ENCODE measurements at places on chromosomes 12 and 14.

- peaks cover 9% of the 10 kb centered on the region for H3K4me1 ChIP-seq
- no peaks in the 10 kb centered on the region for H3K27me3 ChIP-seq
- H3K4me3 ChIP-seq, result no peak overlapping the region
- no peak for DNase-seq
Observed at GRCh38 chr12:106276032-106276740, 26.3 kb upstream of the TCP11L2 start.

DNA sequence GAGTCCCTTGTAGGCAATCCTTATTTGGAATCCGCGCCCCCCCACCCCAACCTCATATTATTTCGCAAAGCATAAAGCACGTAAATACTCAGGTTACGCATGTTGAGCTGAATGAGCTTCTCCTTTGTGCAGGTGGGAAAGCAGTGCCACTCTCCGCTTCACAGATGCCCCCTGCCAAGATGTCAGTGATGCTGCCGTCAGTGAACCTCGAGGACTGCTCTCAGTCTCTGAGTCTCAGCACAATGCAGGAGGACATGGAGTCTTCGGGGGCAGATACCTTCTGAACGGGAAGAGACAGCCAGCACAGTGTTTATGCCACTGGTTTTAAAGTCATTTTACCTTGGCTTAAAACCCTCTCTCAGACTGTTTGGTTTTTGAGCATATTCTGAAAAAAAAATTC lies 90.1 kb upstream of the DACT1 start:
- H3K4me1 ChIP-seq, result no peaks in the 10 kb centered on the region
- no peaks in the 10 kb centered on the region for H3K27me3 ChIP-seq
- H3K27ac ChIP-seq, result no peak overlapping the region
- H3K36me3 ChIP-seq, result no peaks in the 10 kb centered on the region
- DNase-seq, result no peak
- no peak overlapping the region for H3K4me3 ChIP-seq

DNA sequence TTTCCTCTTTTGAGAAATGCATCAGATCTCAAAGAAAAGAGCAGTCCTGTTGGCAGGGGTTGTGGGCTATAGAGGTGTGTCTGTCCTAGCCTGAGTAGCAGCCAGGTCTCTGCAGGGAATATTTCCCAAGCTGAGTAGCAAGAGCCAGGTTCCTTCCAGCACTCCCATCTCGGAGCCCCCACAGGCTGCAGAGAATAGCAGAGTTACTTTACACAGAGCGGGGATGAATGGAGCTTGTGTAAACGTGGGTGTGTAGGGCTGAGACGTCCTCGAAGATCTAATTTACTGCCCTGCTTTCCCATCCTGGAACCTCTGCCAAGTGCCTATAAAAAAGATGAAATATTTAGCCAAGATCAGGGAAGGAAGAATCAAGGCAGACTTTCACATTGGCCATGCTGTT lies 156.6 kb downstream of the TSPAN9 start:
- no peak for DNase-seq
- H3K4me1 ChIP-seq, result peaks cover 38% of the 10 kb centered on the region
- no peak overlapping the region for H3K4me3 ChIP-seq
- H3K36me3 ChIP-seq, result no peaks in the 10 kb centered on the region
- no peak overlapping the region for H3K27ac ChIP-seq

GRCh38 chr14:101757839-101758211 lies 3.7 kb upstream of the PPP2R5C start:
- H3K27me3 ChIP-seq, result peaks cover 3% of the 10 kb centered on the region
- DNase-seq, result no peak
- peaks cover 11% of the 10 kb centered on the region for H3K4me1 ChIP-seq
- no peaks in the 10 kb centered on the region for H3K36me3 ChIP-seq

- peaks cover 32% of the 10 kb centered on the region for H3K27me3 ChIP-seq
- H3K4me1 ChIP-seq, result no peaks in the 10 kb centered on the region
- DNase-seq, result peak; percentile 77
Observed at GRCh38 chr12:51593539-51593938, 2.5 kb downstream of the SCN8A start.

- no peak overlapping the region for H3K27ac ChIP-seq
- no peak for DNase-seq
- no peaks in the 10 kb centered on the region for H3K36me3 ChIP-seq
- H3K4me1 ChIP-seq, result no peaks in the 10 kb centered on the region
Observed at GRCh38 chr14:37078131-37078530, 94.3 kb downstream of the SLC25A21 start.

- H3K36me3 ChIP-seq, result no peaks in the 10 kb centered on the region
- DNase-seq, result no peak
- no peak overlapping the region for H3K27ac ChIP-seq
Observed at GRCh38 chr12:75716291-75717025, 205.0 kb upstream of the KRR1 start.

DNA sequence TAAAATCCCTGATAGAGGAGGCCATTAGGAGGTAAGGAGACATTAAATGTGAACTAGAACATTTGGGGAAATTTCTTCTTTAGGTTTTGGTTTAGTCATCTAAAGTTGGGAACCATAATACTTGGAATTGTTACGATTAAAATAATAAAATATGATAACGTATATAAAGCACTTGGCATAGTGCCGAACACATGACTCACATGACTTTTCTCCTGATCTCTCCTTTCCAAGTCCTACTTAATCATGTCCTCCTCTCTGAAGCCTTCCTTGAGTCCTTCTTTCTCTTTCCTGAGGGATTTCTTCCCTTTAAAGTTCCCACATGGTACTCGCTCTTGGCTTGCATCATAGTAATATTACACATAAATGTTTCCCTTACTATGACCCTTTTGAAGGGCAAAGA lies 20.0 kb downstream of the BEST3 start:
- no peaks in the 10 kb centered on the region for H3K27me3 ChIP-seq
- H3K27ac ChIP-seq, result no peak overlapping the region
- no peaks in the 10 kb centered on the region for H3K36me3 ChIP-seq
- DNase-seq, result no peak

- H3K36me3 ChIP-seq, result no peaks in the 10 kb centered on the region
- H3K4me1 ChIP-seq, result no peaks in the 10 kb centered on the region
- H3K4me3 ChIP-seq, result no peak overlapping the region
- no peaks in the 10 kb centered on the region for H3K27me3 ChIP-seq
- H3K27ac ChIP-seq, result no peak overlapping the region
Observed at GRCh38 chr12:104011253-104011652, 38.7 kb downstream of the GLT8D2 start.

DNA sequence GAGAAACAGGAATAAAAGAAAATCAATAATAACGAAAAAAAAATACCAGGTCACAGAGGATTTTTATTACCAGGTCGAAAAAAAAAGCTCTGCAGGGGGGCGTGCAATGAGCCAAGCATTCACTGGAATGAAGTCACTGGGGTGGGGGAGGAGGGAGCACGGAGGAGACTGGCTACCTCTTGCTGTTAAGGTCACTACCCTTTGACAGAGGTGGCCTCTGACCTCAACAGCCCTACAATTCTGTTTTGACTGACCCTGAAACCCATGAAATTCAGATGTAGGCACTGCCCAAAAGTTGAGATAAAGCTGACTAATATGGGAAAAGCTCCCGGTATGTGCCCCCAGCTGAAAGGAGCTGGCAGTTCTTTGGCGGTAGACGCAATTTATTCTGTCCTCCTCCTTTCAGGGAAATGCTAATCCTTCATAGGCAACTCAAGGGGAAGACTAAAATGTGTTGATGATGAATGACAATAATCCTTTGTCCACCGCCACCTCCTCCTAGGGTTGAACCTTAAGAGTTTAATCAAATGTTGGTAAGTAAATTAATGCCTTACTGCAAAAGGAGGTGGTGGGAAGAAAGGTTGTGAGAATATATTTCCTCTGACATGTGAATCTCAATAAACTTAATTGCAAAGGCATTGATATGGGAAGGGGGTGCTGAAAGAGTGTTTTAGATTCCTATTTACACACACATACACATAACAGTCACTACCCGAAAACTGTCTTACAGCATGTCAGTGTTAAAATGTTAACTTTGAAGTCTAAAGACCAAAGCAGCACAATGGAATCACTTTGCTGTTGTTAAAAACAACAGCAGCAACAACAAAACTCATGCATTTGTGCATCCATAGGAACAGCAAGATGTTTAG lies 6.3 kb upstream of the RIC8B start:
- peaks cover 34% of the 10 kb centered on the region for H3K4me1 ChIP-seq
- DNase-seq, result no peak
- no peaks in the 10 kb centered on the region for H3K36me3 ChIP-seq
- H3K27ac ChIP-seq, result no peak overlapping the region
- H3K4me3 ChIP-seq, result no peak overlapping the region

GRCh38 chr12:96120359-96121100 lies 73.6 kb upstream of the ELK3 start:
- no peaks in the 10 kb centered on the region for H3K36me3 ChIP-seq
- H3K27me3 ChIP-seq, result no peaks in the 10 kb centered on the region
- no peaks in the 10 kb centered on the region for H3K4me1 ChIP-seq
- H3K27ac ChIP-seq, result no peak overlapping the region

DNA sequence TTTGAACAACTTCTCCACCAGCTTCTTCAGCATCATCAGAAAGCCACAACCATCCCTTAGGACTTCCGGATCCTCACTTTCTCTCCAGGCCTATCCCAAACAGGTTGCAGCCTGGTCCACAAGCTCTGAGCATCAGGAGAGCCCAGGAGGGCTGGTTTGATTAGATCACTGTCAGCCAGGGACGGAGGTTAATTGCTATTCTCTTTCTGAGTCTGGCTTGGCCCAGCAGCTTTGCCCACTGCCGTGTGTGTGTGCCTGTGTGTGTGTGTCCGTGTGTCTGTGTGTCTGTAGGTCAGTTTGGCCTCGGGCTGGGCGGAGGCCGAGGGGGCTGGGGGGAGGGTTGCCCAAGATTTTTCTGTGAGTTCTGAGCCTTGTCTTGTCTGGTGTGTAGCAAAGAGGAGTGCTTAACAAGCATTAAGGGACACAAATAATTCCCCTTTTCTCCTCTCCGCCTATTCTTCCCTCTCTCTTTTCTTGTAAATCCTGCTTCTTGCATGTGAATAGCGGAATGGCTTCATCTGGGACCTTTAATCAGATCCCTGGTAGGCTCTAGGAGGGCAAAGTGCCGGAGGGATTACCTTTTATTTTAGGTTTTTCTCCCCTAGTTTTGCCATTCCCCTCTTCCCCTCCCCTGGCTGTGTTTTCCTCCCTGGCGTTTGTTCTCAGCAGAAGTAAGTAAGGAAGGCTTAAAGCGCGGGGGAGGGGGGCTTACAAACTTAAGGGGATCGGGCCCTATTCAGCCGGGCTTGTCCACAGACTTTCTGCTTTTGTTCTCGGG lies 138.2 kb upstream of the LHX5 start:
- H3K4me3 ChIP-seq, result no peak overlapping the region
- no peaks in the 10 kb centered on the region for H3K36me3 ChIP-seq
- no peaks in the 10 kb centered on the region for H3K4me1 ChIP-seq
- H3K27ac ChIP-seq, result no peak overlapping the region

- H3K27me3 ChIP-seq, result no peaks in the 10 kb centered on the region
- H3K4me1 ChIP-seq, result peaks cover 8% of the 10 kb centered on the region
- DNase-seq, result no peak
- H3K36me3 ChIP-seq, result peaks cover 10% of the 10 kb centered on the region
Observed at GRCh38 chr12:19144985-19145384, 15.5 kb downstream of the PLEKHA5 start.

DNA sequence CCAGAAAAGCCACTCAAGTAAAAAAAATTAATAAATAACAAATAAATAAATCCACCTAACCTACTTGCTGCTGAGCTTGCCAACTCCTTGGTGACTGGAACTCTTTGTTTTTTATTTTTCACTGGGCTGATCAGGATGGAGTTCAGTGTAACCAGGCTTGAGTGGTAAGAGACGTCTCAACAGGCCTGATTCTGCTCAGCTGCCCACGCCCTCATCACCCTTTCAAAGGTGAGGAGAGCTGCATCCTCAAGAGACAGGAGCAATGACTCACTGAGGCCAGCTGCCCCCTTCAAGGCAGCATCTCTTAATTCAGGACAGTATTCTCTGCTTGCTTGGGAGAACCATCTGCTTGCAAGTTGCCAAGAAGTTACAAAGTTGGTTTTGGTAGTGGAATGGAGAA lies 111.9 kb upstream of the CPM start:
- no peaks in the 10 kb centered on the region for H3K27me3 ChIP-seq
- H3K4me3 ChIP-seq, result no peak overlapping the region
- H3K36me3 ChIP-seq, result no peaks in the 10 kb centered on the region

GRCh38 chr14:20848955-20849570 lies 42.1 kb upstream of the RNASE3 start:
- H3K27ac ChIP-seq, result peak overlapping the region; percentile 35
- no peaks in the 10 kb centered on the region for H3K36me3 ChIP-seq
- no peak overlapping the region for H3K4me3 ChIP-seq
- H3K27me3 ChIP-seq, result no peaks in the 10 kb centered on the region

- H3K27me3 ChIP-seq, result no peaks in the 10 kb centered on the region
- H3K27ac ChIP-seq, result no peak overlapping the region
- no peak overlapping the region for H3K4me3 ChIP-seq
- no peak for DNase-seq
- no peaks in the 10 kb centered on the region for H3K36me3 ChIP-seq
- no peaks in the 10 kb centered on the region for H3K4me1 ChIP-seq
Observed at GRCh38 chr12:39490500-39491282, 47.8 kb upstream of the KIF21A start.

GRCh38 chr12:98754095-98754494 lies 109.0 kb downstream of the APAF1 start:
- H3K36me3 ChIP-seq, result no peaks in the 10 kb centered on the region
- H3K27ac ChIP-seq, result no peak overlapping the region
- no peak for DNase-seq
- H3K4me3 ChIP-seq, result no peak overlapping the region
- no peaks in the 10 kb centered on the region for H3K4me1 ChIP-seq

DNA sequence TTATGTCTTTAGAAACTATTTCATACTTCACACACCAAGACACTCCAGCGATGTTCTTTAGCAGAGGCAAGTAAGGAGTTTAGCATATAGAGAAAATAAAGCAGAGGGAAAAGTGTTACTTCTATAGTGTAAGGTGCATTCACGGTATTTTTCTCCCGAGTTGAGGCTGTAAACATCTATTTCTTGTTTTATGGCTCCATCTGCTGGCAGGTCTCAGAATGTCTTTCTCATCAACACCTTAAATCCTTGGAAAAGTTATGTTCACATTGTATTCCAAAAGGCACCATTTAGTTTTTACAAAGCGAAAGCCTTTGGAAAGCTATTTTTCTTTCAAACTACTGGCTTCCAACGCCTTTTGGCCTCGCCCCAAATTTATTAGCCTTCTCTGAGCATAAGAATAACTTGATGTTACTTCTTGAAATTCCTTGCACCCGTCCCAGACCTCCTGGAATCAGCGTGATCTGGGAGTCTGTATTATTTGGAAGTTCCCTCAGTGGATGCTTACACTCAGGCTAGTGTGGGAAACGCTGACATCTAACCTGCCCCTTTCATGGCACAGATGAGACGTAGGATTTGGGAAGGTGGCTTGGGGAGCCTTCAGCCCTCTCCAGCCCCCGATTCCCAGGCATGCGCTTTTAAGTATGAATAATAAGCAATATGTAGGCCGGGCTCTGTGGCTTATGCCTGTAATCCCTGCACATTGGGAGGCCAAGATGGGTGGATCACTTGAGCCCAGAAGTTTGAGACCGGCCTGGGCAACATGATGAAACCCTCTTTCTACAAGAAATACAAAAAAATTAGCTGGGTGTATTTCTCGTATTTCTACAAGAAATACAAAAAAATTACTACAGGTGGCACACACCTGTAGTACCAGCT lies 1.9 kb upstream of the PIWIL1 start:
- H3K4me3 ChIP-seq, result no peak overlapping the region
- H3K27me3 ChIP-seq, result peaks cover 64% of the 10 kb centered on the region
- no peaks in the 10 kb centered on the region for H3K36me3 ChIP-seq
- DNase-seq, result peak; percentile 71
- no peak overlapping the region for H3K27ac ChIP-seq

All from cardiac muscle cell (in vitro differentiated cells and primary cell).